ENCODE measurements at places on chromosomes 4 and X.

DNA sequence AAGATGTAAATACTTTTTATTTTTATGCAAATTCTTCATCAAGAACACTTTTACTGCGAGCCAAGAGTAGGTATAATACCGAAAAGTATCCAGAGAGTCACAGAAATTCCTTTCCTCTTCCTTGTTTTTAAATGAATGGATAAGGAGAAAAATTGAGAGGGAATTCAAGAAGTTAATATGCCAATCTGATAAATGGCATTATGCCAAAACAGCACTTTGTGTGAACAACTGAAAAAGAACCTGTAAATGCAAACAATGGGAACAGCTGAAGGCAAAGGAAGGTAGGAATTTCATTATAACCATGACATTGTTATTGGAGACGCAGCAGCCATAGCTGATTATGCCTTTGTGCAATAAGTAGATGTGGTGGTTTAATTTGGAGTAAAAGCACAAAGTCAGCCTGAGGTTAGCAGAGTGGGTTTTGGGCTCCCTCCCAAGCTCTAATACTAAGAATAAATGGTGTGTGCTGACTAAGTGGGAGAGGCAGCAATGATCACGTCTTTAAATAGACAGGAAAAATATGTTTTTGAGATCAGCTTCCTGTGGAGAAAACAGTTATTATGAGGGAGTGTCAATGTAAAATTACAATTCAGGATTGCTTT, 209.8 kb upstream of the NDST4 start:
- DNase-seq = no peak

GRCh38 chrX:44459501-44459900, 83.2 kb downstream of the FUNDC1 start:
- peak; percentile 0 for DNase-seq

- peak; percentile 83 for DNase-seq
Measured at GRCh38 chr4:168139336-168139735, 47.0 kb downstream of the ANXA10 start.

DNA sequence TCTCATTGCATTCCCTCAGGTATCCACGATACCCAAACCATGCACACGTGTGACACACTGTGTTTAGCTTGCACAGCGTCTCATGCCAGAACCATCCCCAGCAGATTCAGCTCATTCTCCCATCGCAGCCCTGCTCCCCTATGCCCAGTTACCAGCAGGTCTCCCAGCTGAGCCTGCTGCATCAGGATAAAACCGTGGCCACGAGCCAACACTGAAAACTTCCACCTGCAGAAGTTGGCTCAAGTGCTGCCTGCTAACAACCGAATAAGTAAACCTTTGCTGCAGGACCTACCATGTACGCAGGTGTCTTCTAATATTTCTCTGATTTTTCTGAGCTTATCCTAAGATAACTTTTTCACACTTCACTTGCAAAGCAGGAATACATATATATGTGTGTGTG, 120.4 kb upstream of the STS start:
- no peak for DNase-seq

Data from fibroblast of skin of back (primary cell).